ENCODE measurements at places on chromosomes 16 and 17. TPM values are rescaled to one million over a fixed set of nuclear protein-coding genes. Genes with fewer than 3 reads are reported as not detected.

CFDP1 gene
- 24.7 TPM for total RNA-seq

- no peak for DNase-seq
Observed at GRCh38 chr16:84545114-84545737, 40.8 kb upstream of the MEAK7 start.

- no peak for DNase-seq
Observed at GRCh38 chr16:79170555-79171246, 429.8 kb downstream of the MAF start.

DNA sequence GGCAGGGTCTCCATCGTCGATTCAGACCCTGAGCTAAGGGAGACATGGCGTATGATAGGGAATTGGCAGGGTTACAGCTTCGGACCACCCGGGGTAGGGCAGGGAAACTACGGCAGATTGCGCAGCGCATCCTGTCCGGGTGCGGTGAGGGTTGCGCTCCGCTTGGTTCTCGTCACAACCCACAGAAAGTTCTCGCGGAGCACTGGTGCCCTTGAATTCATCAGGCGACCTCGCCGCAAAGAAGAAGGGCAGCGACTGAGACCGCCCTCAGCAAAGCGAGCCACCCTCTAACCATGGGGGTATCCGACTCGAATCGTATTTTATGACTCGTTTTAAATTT lies 1.2 kb downstream of the HS3ST3B1 start:
- DNase-seq = peak; percentile 40

GRCh38 chr17:20224379-20224778 lies 215.2 kb downstream of the SPECC1 start:
- DNase-seq = no peak

CLEC18C gene
- total RNA-seq = 0.03 TPM

- DNase-seq = no peak
Observed at GRCh38 chr16:48354877-48355855, 30.0 kb downstream of the SIAH1 start.

TEKT1 gene
- not detected for total RNA-seq

DHX40 gene
- total RNA-seq = 21.2 TPM

ARL5C gene
- not detected for total RNA-seq

ZG16 gene
- not detected for total RNA-seq

DNA sequence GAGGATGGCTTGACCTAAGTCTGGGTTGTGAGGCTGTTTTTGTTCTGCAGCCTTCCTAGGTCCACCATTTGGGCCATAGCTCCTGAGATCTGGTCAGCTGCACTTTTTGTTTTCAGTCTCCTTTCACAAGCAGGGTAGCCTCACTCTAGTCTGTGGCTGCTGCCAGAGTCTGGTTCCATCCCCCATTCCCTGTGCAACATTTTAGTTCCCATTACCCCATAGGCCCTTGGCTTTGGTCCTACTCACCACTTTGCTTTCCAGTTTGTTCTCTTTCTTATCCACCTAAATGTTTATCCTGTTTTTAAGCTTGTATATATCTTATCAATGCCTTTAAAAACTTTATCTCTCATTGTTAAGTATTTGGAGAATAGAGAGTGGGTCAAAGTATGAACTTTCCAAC lies 6.5 kb upstream of the XYLT2 start:
- no peak for DNase-seq

CES1 gene
- 4.8 TPM for total RNA-seq
